Heart left ventricle (tissue), 16 donors: ENCODE measurements at places on chromosomes 4 and X. TPM values are rescaled to one million over a fixed set of nuclear protein-coding genes. Genes with fewer than 3 reads are reported as not detected.
A peak's percentile ranks its signal among the peaks of the same experiment; 100 is the strongest.

Gene SSX4B
- not detected for total RNA-seq

Gene CENPVL2
- total RNA-seq = not detected

Gene GAGE13
- not detected for total RNA-seq

Gene ATP8A1
- 15.9 TPM for total RNA-seq

- DNase-seq = no peak
- no peaks in the 10 kb centered on the region for H3K27me3 ChIP-seq
- no peak overlapping the region for H3K27ac ChIP-seq
- no peaks in the 10 kb centered on the region for H3K4me1 ChIP-seq
- H3K36me3 ChIP-seq = no peaks in the 10 kb centered on the region
Observed at GRCh38 chrX:18698737-18699650, 8.5 kb upstream of the PPEF1 start.

- no peaks in the 10 kb centered on the region for H3K27me3 ChIP-seq
- H3K27ac ChIP-seq = no peak overlapping the region
- no peak overlapping the region for H3K4me3 ChIP-seq
- H3K36me3 ChIP-seq = no peaks in the 10 kb centered on the region
- no peaks in the 10 kb centered on the region for H3K4me1 ChIP-seq
Observed at GRCh38 chr4:120009731-120010130, 56.9 kb downstream of the MAD2L1 start.

DNA sequence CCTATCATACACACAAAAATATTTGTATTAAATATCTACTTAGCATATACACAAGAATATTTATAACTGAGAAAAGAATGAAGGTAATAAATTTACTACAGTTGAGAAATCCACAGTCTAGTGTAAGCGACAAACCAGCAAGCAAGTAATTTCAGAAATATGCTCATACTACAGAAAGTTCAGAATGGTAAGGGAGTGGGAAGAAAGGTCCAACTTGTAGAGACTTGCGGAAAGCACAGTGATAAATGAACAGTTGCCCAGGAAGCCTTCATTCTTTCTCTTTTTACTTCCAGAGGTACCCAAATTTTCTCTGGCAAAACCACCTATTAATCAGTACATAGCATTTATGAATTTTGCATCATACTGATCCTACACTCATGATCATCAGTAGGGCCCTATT, 438.1 kb upstream of the PCDH10 start:
- no peaks in the 10 kb centered on the region for H3K27me3 ChIP-seq
- no peak overlapping the region for H3K27ac ChIP-seq
- H3K36me3 ChIP-seq = no peaks in the 10 kb centered on the region

- peak overlapping the region; percentile 95 for H3K27ac ChIP-seq
- H3K36me3 ChIP-seq = peaks cover 8% of the 10 kb centered on the region
- peak; percentile 17 for DNase-seq
- H3K4me1 ChIP-seq = peaks cover 6% of the 10 kb centered on the region
Observed at GRCh38 chrX:119871245-119871598, 311 bp downstream of the RNF113A start.

- H3K36me3 ChIP-seq = no peaks in the 10 kb centered on the region
- no peak overlapping the region for H3K4me3 ChIP-seq
- no peaks in the 10 kb centered on the region for H3K27me3 ChIP-seq
- no peak overlapping the region for H3K27ac ChIP-seq
- DNase-seq = no peak
- H3K4me1 ChIP-seq = no peaks in the 10 kb centered on the region
Observed at GRCh38 chrX:139890991-139891700, 41.7 kb downstream of the ATP11C start.

DNA sequence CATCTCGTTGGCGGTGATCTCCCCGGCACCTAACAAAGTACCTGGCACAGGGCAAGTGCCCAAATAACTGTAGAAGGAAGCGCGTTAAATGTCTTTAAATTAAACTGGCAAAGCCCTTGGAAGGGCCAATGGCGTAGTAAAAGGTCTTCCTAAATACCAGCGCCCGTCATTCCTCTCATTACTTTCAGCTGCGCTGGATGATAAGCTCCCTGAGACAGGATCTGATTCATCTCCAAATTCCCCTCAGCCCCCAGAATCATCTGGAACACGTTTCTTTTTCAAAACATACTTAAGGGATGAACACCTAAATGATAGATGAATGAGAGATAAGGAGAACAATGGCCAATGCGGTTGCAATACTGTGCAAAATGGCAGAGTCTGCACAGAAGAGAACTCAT, 95.1 kb downstream of the AFAP1 start:
- no peak overlapping the region for H3K4me3 ChIP-seq
- peaks cover 12% of the 10 kb centered on the region for H3K36me3 ChIP-seq
- H3K27ac ChIP-seq = peak overlapping the region; percentile 85
- no peak for DNase-seq

- no peaks in the 10 kb centered on the region for H3K36me3 ChIP-seq
- no peaks in the 10 kb centered on the region for H3K27me3 ChIP-seq
- no peaks in the 10 kb centered on the region for H3K4me1 ChIP-seq
- H3K4me3 ChIP-seq = no peak overlapping the region
Observed at GRCh38 chrX:31445542-31445941, 373.7 kb upstream of the FTHL17 start.

GRCh38 chr4:150321113-150321512, 242.9 kb downstream of the DCLK2 start:
- H3K4me1 ChIP-seq = no peaks in the 10 kb centered on the region
- H3K27me3 ChIP-seq = no peaks in the 10 kb centered on the region
- no peak overlapping the region for H3K4me3 ChIP-seq
- peaks cover 7% of the 10 kb centered on the region for H3K36me3 ChIP-seq
- H3K27ac ChIP-seq = no peak overlapping the region

- H3K27ac ChIP-seq = no peak overlapping the region
- no peak for DNase-seq
- H3K27me3 ChIP-seq = no peaks in the 10 kb centered on the region
- H3K4me3 ChIP-seq = no peak overlapping the region
Observed at GRCh38 chr4:101198682-101199339, 148.5 kb downstream of the PPP3CA start.

GRCh38 chr4:14652522-14652921, 349.8 kb upstream of the CPEB2 start:
- no peak overlapping the region for H3K4me3 ChIP-seq
- DNase-seq = no peak
- H3K36me3 ChIP-seq = no peaks in the 10 kb centered on the region

GRCh38 chrX:16826207-16826606, 39.9 kb downstream of the TXLNG start:
- DNase-seq = no peak
- H3K36me3 ChIP-seq = peaks cover 31% of the 10 kb centered on the region
- H3K27me3 ChIP-seq = no peaks in the 10 kb centered on the region
- H3K4me3 ChIP-seq = no peak overlapping the region
- H3K27ac ChIP-seq = no peak overlapping the region
- H3K4me1 ChIP-seq = no peaks in the 10 kb centered on the region

DNA sequence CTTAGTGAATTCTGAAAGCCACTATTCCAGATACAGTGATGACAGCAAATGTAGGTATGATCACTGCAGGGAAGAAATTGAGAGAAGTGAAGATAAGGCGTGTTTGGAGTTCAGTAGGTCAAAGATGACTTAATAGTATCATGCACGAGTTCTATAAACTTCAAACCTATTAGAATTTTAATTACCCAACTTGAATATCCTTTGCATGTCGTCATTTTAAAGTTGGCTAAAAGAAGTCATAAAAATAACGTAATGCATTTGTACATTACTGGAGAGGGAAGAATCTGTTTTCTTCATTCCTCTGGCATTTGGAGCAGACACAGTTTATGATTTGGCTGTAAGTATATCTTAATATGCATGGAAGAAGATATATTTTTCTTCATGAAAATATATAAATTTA, 68.6 kb upstream of the MXRA5 start:
- DNase-seq = no peak
- H3K27me3 ChIP-seq = no peaks in the 10 kb centered on the region
- H3K4me3 ChIP-seq = no peak overlapping the region
- H3K4me1 ChIP-seq = no peaks in the 10 kb centered on the region
